Chondrocyte (in vitro differentiated cells): ENCODE measurements at places on chromosomes 1 and 21. TPM values are rescaled to one million over a fixed set of nuclear protein-coding genes. Genes with fewer than 3 reads are reported as not detected.

- DNase-seq, result no peak
These were observed 18.6 kb upstream of the MAPKAPK2 start for GRCh38 chr1:206666031-206666561.

- no peak for DNase-seq
These were observed 184.6 kb downstream of the TGFB2 start for GRCh38 chr1:218529646-218530300.

DNA sequence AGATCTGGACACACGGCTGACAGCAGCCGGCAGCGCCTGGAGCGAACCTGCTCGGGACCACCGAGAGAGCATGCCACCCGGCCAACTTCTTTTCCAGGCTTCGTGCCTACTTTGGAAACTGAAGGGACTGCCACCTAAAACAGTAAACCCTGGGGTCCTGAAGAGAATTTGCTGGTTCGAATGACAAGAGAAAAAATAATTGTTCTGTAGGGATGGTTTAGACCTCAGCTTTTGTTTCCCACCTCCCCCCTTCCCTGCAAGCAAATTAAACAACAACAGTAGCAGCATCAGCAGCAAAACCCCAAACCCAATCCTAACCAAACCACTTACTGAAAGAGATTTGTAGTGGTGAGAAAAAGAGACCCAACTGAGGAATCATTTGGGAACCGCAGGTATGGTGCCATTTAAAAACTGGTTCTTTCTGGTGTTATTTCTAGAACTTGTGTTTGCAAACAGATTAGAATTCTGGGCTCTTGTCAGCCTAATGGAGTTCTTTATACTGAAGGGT, 105.6 kb downstream of the LEPR start:
- DNase-seq, result no peak

- DNase-seq, result no peak
These were observed 9.2 kb upstream of the CDC42 start for GRCh38 chr1:22043198-22043769.

GRCh38 chr1:89802051-89802450, 18.8 kb upstream of the LRRC8D start:
- no peak for DNase-seq

GRCh38 chr21:27475363-27475955, 508.6 kb upstream of the ADAMTS5 start:
- no peak for DNase-seq

GRCh38 chr1:69861641-69862040, 293.9 kb downstream of the LRRC7 start:
- no peak for DNase-seq

GRCh38 chr1:150233359-150234308, 2.3 kb downstream of the ANP32E start:
- DNase-seq, result no peak

- no peak for DNase-seq
These were observed 25.3 kb downstream of the NADK start for GRCh38 chr1:1752636-1753606.

- DNase-seq, result peak; percentile 32
These were observed 1.4 kb downstream of the RBBP4 start for GRCh38 chr1:32652244-32652962.

- no peak for DNase-seq
These were observed 87.5 kb upstream of the SGIP1 start for GRCh38 chr1:66446261-66447001.

- DNase-seq, result no peak
These were observed 15.8 kb downstream of the SYNJ1 start for GRCh38 chr21:32712043-32712442.

GRCh38 chr21:41366522-41367151, 4.8 kb downstream of the MX2 start:
- DNase-seq, result no peak

GRCh38 chr1:31183126-31183525, 56.6 kb downstream of the NKAIN1 start:
- DNase-seq, result no peak

The MYBPH gene
- total RNA-seq, result not detected in 3 replicates

The FHAD1 gene
- not detected in 3 replicates for total RNA-seq

The BRINP2 gene
- not detected in 3 replicates for total RNA-seq

The BEND5 gene
- 1.5 to 4.2 TPM (median 2.2 TPM) in 3 replicates for total RNA-seq

The TNN gene
- 0.15 to 0.41 TPM (median 0.25 TPM) in 3 replicates for total RNA-seq

The CFHR5 gene
- not detected in 3 replicates for total RNA-seq

The ADGRL4 gene
- 4.9 to 6.9 TPM (median 5.7 TPM) in 3 replicates for total RNA-seq
